Neural crest cell (in vitro differentiated cells): ENCODE measurements at places on chromosomes 2 and 18. TPM values are rescaled to one million over a fixed set of nuclear protein-coding genes. Genes with fewer than 3 reads are reported as not detected.

DNA sequence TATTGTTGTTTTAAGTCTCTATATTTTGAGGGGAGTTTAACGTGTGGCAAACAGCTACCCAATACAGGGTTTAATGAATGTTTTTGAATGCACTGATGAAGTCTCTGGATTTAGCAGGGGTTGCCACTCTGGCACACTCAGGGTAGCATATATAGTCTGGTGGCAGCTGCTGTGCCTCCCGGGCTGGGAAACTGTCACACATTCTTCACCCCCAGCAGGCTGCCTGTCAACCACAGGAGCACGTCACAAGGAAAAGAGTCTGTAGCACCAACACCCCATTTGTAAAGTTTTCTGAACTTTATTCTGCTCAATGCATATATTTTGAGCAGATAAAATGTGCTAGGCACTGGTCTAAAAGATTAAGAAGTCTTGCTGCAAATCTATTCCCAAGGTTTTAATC, 39.3 kb downstream of the NGEF start:
- H3K27ac ChIP-seq, result no peak overlapping the region
- no peak for DNase-seq
- H3K4me3 ChIP-seq, result no peak overlapping the region
- H3K27me3 ChIP-seq, result no peaks in the 10 kb centered on the region
- H3K36me3 ChIP-seq, result no peaks in the 10 kb centered on the region

GRCh38 chr2:106356291-106356690, 111.9 kb downstream of the RGPD3 start:
- H3K36me3 ChIP-seq, result peaks cover 3% of the 10 kb centered on the region
- DNase-seq, result no peak
- no peaks in the 10 kb centered on the region for H3K4me1 ChIP-seq
- no peak overlapping the region for H3K27ac ChIP-seq

FSIP2 gene
- 8.0 and 10.1 TPM in 2 replicates for total RNA-seq

DNA sequence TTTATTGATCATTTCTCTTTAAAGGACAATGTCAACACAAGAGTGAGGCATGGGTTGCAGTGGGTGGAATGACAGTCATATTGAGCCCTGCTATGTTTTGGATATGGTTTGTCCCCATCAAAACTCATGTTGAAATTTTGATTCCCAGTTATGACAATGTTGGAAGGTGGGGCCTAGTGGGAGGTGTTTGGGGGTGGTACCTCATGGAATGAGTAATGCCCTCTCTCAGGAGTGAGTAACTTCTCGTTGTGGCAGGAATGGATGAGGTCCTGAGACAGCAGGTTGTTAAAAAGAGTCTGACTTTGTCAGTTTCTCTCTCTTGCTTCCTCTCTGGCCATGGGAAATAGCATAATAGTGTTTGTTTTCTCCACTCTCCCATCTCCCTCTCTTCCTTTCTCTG, 345.3 kb downstream of the DCC start:
- no peaks in the 10 kb centered on the region for H3K36me3 ChIP-seq
- H3K27me3 ChIP-seq, result no peaks in the 10 kb centered on the region
- no peak for DNase-seq
- H3K4me3 ChIP-seq, result no peak overlapping the region

DNA sequence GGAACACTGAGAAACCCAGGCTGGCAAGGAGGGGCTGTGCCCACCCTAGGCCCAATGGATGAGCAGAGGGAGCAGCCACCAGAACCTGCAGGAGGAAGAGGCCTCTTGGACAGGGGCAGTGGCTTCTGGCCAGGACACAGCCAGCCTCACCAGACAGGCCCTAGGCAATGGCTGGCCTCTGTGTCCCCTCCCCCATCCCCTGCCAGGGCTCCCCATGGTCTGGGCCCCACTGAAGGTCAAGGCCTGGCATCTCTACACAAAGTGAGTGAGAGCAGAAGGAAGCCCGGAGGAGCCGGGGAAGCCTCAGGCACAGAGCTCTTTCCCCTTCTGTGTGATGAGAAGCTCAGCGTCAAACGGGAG, 6.3 kb downstream of the PRLH start:
- no peak overlapping the region for H3K27ac ChIP-seq
- H3K4me3 ChIP-seq, result no peak overlapping the region
- no peak for DNase-seq
- H3K27me3 ChIP-seq, result no peaks in the 10 kb centered on the region

DNA sequence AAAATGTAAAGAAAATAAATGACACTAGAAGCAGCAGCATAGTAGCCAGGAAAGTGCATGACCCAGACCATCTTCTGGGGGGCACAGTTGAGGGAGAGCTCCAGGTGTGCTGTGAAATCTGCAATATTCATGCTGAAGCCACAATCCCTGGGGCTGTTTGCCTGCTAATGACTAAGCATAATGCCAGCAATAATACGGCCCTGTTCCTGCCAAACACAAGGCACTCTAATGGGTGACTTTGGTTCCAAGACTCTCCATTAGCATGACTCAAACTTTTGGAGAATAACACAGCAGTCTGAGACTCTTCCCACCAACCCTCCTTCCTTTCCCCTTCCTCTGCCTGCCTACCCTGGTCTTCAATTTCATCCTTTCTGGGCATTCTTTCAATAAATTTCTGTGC, 77.9 kb upstream of the DOCK10 start:
- peaks cover 3% of the 10 kb centered on the region for H3K4me1 ChIP-seq
- no peaks in the 10 kb centered on the region for H3K27me3 ChIP-seq
- H3K27ac ChIP-seq, result no peak overlapping the region
- DNase-seq, result no peak
- no peaks in the 10 kb centered on the region for H3K36me3 ChIP-seq
